NCI-H1694 treated with DMSO at 0.1 percent for 48 hours (cell line): ENCODE measurements at places on chromosomes 7 and 10.

GRCh38 chr10:115094416-115095140, 1.4 kb downstream of the ATRNL1 start:
- DNase-seq, result no peak

- DNase-seq, result peak; percentile 39
These were observed 168.4 kb upstream of the IMMP2L start for GRCh38 chr7:111730476-111731300.

- DNase-seq, result no peak
These were observed 188.9 kb downstream of the ARHGAP12 start for GRCh38 chr10:31739711-31740110.

- no peak for DNase-seq
These were observed 7.0 kb upstream of the KEL start for GRCh38 chr7:142969183-142969582.

DNA sequence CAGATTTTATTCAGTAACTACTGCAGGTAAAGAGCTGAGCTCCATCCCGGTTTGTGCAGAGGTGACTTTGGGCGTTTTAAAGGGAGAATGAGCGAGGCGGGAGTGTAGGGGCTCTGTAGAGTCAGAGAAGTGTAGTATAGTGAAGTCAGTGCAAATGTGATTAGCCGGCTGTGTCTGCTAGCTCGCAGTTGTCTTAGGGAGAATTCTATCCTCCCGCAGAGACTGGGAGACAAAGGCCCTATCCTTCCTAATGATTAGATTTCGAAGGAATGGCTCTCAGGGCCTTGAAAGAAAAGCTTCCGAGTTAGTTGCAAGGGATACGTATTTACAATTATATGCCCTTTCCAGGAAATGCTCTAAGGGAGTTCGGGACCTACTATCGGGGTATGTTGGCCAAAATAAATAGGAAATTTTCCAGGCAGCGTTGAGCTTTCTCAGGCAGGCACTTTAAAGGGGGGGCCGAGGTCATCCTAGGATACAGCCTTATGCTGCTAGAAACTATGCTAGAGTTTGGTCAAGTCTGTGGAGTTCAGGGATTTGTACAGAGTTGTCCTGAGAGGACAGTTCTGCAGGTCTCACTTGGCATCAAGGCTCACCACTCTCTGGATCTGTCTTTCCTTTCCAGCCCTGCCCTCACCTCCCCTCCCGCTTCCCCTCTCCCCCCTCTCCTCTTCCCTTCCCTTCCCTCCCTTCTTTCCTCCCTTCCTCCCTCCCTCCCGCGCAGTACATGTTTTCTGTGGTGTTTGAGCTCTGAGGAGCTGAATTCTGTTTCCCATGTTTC, 825 bp downstream of the MRPL32 start:
- no peak for DNase-seq

- DNase-seq, result no peak
These were observed 1.6 kb downstream of the EMX2 start for GRCh38 chr10:117544004-117544701.

DNA sequence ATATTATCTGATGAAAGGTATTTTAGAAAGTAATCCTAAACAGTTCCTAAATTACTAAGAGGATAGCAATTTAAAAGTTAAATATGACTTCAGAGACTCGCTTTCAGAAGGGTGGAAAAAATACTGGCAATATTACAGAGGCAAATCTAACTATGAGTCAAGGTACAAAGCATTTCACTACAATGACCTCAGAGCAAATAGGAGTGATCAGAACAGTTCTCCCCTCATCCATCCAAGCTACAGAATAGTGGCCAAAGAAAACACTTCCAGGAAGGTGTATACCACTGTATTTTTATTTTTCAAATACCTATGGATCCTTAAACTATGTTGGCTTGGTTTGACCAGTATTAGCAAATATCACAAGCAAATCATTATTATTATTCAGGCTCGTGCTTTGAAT, 112.8 kb upstream of the ODAD2 start:
- DNase-seq, result no peak

GRCh38 chr7:24054236-24054635, 229.8 kb upstream of the NPY start:
- no peak for DNase-seq

GRCh38 chr10:126628746-126629145, 41.7 kb downstream of the C10orf90 start:
- DNase-seq, result no peak

DNA sequence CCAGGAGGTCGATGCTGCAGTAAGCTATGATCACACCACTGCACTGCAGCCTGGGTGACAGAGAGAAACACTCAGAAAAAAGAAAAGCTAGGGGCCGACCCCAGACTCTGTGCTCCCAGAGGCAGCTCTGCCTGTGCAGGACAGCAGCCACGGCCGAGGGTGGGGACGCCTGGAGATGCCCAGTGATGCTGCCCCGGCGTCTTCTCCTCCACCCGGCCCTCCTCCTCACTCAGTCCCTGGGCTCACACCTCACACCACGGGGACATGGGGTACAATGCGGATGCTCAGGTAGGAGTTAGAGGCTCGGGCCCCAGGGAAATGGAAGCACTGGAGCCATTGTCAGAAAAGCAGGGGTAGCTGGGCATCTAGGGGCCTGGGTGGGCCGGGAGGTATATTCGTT, 46.3 kb upstream of the ELFN1 start:
- no peak for DNase-seq

GRCh38 chr7:147607157-147607800, 983.3 kb upstream of the C7orf33 start:
- no peak for DNase-seq

GRCh38 chr7:131553931-131554330, 2.5 kb downstream of the PODXL start:
- no peak for DNase-seq

DNA sequence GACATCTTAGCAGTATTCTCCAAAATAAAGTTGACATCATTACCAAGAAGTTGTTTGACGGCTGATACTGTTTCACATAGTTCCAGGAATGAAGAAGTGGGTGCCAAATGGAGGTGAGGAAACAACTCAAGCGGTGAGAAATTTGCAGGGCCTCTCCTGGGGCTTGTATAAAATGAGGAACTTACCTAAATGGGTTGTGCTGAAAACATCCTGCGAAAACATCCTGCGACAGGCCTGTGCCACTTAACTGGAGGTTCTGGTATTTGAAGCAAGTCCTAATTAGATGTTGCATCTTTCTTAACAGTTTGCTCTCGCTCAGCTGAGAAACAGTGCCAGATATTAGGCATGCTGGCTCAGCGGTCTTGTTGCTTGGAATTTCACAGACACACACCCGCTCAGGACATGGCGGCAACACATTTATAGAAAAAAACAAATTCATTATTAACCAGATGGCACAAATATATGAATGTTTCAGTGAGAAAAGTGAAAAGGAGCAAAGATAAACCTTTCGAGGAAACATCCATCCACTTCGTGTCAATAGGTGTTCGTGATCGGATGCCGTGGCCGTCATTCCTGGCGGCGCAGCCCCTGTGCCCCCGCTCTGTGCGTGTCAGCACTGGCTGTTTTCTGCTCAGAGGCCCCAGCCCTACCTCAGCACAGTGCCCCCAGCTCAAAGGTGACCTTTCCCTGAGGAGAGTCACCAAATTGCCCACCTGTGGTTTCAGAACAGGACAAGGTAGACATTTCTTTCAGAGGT, 48.1 kb downstream of the CDC123 start:
- no peak for DNase-seq

- DNase-seq, result no peak
These were observed 811 bp downstream of the RGS10 start for GRCh38 chr10:119541459-119542356.

DNA sequence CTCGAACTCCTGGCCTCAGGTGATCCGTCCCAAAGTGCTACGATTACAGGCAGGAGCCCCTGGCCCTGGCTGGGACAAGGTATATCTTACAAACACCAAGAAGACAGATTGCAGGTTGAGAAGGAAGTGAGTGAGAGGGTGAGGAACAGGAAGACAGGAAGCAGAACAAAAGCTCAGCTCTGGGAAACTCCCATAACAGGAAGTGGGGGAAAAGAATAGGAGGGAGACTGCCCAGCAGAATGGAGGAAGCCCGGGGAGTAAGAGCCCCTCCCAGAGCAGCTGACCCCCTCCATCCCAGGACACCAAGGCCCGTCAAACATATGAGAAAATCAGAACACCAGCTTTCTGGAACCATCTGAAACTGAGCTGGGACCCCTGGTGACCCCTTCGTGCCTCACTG, 2.9 kb downstream of the TECPR1 start:
- DNase-seq, result no peak

GRCh38 chr10:87589645-87590051, 70.0 kb upstream of the PAPSS2 start:
- DNase-seq, result no peak

- no peak for DNase-seq
These were observed 22.7 kb downstream of the FAM53B start for GRCh38 chr10:124721330-124722045.

DNA sequence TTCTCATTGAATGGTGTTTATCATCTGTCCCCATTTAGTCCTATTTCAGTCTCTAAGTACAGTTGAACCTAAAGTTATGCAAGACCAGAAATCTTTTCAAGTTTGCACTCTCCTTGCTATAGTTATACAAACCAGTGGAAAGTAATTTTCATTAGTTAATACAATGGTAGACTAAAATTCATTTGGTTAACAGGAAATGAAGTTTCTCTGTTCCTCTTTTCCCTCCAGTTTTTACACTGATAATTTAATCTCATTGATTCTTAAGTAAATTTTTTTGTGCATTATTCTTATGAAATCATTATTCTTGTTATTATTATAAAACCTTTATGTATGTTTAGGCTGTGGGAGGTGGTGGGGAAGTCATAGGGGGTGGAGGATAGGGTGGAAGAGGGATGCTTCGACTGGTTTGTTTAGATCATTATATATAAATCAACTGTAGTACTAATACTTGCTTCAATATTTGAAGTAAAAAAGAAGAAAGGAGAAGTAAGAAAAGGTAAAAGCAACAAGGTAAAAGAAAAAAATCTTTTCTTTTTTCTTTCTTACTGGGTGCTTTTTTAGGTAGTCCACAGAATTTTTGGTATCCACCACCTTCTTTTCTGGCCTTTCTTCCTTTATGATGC, 104.1 kb downstream of the GPR85 start:
- DNase-seq, result no peak

DNA sequence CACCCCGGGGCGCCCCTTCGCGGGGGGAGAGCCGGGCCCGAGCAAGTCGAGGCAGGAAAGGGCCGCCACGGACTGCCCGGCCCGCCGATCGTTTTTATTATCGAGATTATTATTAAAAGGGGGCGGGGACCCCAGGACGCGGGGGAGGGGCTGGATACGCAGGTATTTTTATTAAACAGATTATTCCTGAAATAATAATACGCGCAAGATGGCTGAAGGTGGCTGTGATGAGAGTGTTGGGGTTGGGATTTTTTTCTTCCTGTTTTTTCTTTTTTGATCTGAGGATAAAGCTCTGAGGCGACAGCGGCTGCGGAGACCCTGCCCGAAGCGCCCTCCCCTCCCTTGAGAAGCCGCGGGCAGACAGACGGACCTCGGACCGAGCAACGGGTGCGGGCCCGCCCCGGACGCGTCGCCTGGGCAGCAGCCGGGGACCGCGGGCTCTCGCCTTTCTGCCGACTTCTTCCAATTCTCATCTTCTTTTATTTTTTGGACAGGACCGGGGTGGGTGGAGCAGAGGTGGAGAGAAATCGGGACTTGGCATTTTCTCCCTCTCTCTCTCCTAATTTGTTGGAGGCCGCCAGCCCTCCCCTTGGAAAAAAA, 1.4 kb upstream of the TRIM8 start:
- DNase-seq, result peak; percentile 34

GRCh38 chr7:18792871-18793595, 297.5 kb downstream of the HDAC9 start:
- DNase-seq, result no peak

- DNase-seq, result no peak
These were observed 46.6 kb downstream of the AGMO start for GRCh38 chr7:15515252-15515651.

GRCh38 chr10:124425227-124425962, 6.7 kb upstream of the OAT start:
- DNase-seq, result no peak

DNA sequence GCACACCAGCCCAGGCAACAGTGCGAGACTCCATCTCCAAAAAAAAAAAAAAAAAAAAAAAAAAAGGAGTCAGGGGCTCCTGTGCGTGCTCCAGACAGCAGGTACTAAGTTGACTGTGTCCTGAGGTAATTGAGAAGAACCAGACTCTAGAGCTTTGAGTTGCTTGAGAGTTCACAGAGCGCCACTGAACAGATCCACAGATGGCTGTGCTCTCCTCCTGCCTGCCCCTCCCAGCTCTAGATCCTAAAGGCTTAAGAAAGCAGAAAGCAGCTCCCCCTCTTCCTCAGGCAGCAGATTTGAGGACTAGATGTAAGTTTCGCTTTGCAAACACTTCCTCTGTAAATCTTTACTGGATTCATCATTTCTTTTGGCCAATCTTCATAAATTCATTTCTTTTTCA, 38.7 kb downstream of the SHH start:
- no peak for DNase-seq

GRCh38 chr10:71134732-71135211, 77.6 kb upstream of the UNC5B start:
- DNase-seq, result no peak

DNA sequence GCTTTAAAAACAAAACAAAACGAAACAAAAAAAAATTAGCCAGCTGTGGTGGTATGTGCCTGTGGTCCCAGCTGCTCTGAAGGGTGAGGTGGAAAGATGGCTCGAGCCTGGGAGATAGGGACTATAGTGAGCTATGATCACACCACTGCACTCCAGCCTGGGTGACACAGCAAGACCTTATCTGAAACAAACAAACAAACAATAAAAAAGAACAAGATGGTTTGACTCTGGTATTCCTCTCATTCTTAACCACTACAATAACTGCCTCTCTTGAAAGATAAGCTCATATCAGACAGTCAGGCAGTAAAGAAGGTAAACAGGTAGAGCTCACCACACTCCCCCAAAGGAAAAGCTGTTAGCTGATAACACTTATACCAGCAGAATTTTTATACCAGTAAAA, 14.1 kb upstream of the DUSP5 start:
- DNase-seq, result no peak

- no peak for DNase-seq
These were observed 7.5 kb downstream of the LAMB1 start for GRCh38 chr7:107995184-107996071.

- no peak for DNase-seq
These were observed 59.4 kb downstream of the MAD1L1 start for GRCh38 chr7:2173189-2173827.

GRCh38 chr10:24906372-24906771, 46.0 kb downstream of the PRTFDC1 start:
- no peak for DNase-seq

DNA sequence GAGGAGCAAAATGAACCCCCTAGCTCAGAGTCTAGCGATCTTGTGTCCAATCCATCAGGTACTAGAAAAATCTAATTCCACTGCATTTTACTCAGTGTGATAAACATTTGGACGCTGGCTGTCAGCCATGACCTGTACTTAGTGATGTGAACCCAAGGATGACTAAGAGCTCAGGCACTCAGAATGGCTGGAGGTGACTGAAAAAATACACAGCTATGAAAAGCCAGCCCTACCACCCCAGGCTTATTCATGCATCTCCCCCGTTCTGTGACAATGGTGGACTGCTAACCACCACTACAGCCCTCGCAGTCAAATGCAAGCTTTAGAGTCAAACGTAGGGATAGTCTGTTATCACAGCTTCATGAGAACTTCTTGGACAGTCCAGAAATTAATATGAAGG, 14.9 kb downstream of the AFAP1L2 start:
- no peak for DNase-seq
